ENCODE measurements at places on chromosomes 16 and 17.

DNA sequence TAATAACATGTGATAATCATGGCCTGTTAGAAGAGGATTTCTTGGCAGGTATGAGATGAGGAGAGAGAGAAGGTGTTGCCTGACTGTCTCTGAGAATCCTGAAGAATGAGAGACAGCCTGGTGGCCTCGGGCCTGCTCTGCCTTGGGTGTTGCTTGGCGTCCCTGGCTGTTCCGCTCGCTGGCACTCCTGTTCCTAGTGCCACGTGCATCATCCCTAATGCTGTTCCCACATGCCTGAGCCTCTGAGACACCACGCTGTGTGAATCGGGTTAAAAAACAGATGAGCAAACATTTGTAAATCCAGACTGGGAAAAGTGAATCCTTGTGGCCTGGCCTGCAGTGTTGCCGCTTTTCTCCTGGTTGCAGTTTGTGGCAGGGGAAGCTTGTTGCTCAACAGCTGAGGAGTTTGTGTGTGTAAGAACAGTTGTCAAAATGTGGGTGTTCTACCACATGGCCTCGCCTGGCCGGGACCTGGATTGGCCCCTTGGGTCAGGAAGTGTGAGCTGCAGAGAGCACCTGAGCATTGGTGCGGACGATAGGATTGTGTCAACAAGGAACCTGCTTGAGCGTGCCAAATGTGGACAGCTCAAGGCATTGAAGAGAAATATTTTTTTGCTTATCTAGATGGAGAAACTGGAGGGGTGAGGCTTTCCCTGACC is 22.0 kb downstream of the UBN1 start:
- no peak for DNase-seq

DNA sequence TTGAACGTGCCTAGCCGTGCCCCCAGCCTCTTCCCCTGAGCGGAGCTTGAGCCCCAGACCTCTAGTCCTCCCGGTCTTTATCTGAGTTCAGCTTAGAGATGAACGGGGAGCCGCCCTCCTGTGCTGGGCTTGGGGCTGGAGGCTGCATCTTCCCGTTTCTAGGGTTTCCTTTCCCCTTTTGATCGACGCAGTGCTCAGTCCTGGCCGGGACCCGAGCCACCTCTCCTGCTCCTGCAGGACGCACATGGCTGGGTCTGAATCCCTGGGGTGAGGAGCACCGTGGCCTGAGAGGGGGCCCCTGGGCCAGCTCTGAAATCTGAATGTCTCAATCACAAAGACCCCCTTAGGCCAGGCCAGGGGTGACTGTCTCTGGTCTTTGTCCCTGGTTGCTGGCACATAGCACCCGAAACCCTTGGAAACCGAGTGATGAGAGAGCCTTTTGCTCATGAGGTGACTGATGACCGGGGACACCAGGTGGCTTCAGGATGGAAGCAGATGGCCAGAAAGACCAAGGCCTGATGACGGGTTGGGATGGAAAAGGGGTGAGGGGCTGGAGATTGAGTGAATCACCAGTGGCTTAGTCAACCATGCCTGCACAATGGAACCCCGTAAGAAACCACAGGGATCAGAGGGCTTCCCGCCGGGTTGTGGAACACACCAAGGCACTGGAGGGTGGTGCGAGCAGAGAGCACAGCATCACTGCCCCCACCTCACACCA is 724 bp downstream of the GAA start:
- peak; percentile 48 for DNase-seq

GRCh38 chr16:85835956-85836705 is 36.6 kb downstream of the COX4I1 start:
- DNase-seq: no peak

DNA sequence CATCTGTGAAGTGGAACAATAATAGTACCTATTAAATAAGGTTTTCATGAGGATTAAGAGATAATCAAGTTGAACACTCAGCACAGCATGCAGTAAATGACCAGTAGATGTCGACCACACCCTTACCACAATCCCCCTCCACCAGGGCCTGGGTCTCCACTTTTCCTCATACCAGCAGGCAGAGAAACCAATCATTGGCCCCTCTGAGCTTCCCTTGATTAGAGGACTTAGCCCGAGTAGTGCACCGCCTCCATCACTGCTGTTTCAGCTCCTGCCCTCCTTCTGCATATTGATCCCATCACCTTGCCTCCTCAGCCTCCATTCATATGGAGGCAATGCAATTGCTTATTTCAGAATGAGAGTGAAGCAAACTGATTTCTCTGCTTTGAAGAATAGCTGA is 96.5 kb upstream of the CDH11 start:
- DNase-seq: no peak

GRCh38 chr17:50267074-50267841 is 7.0 kb upstream of the TMEM92 start:
- DNase-seq: no peak

DNA sequence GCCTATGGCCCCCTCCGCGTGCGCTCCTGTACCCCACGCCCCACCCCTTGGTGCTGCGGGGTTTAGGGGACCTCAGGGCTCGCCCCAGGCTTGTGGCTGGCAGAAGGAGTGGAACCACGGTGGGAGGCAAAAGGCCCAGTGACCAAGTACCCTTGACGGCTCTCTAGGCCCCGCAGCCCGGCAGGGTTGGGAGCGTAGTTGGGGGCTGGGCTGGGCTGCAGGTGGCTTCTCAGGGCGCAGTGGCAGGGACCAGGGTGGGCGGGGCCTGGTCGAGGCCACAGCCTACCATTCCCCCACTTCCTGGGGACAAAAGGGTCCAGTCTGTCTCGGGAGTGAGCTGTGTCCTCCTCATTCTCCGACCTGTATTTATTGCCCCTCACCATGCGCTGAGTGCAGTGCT is 124.9 kb downstream of the RBFOX3 start:
- no peak for DNase-seq

- no peak for DNase-seq
These were observed 11.7 kb upstream of the SLC38A8 start for GRCh38 chr16:84054271-84054670.

DNA sequence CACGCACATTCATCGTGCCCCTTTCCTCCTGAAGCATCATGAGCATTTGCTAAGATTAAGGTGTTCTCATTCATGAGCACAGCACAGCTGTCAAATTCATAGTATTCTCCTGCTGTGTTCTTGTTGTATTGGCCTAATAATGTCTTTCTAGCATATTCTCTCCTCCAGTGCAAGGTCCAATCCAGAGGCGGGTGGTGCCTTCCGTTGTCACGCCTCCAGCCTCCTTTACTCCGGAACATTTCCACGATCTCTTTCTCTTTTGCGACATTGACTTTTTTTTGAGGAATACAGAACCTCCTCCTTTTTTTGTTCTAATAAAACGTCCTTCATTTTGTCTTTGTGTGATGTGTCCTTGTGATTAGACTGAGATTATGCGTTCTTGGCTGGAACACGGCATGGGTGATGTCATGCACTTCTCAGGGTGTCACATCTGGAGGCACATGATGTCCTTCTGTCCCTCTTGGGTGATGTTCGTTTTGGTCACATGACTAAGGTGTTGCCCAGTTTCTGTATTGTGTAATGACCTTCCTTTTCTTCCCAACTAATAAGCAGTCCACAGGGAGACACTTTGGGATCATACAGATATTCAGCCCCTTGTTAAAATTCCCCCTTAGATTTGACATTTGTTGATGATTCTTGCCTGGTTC is 66.3 kb downstream of the CLEC16A start:
- no peak for DNase-seq

GRCh38 chr16:89146211-89147005 is 25.1 kb upstream of the CDH15 start:
- no peak for DNase-seq

DNA sequence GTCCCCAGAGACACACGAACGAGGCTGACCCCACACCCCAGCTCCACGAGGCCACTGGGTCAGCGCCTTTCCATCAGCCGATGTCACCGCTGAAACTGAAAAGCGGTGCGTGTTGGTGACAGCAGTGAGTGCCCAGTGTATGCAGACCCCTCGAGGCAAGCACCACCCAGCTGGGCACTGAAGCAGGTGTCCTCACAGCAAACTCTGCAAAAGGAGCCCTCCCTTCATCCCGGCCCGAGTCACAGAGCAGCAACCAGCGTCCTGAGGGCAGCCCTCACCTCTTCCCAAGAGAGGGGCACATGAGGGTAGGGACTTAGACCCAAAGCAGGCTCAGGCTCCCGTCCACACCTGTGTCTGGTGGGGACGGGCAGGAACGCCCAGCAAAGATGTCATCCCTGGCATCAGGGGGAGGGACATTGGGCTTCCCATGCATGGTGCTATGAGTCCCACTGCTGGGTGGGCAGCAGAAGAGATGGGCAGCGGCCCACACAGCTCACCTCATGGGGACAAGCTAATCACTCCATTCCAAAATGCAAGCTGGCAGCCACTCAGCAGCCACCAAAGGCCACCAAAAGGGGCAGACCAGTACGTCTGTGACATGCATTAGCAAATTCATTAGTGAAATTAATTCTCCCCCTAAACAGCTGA is 49.2 kb downstream of the RBFOX3 start:
- DNase-seq: no peak

DNA sequence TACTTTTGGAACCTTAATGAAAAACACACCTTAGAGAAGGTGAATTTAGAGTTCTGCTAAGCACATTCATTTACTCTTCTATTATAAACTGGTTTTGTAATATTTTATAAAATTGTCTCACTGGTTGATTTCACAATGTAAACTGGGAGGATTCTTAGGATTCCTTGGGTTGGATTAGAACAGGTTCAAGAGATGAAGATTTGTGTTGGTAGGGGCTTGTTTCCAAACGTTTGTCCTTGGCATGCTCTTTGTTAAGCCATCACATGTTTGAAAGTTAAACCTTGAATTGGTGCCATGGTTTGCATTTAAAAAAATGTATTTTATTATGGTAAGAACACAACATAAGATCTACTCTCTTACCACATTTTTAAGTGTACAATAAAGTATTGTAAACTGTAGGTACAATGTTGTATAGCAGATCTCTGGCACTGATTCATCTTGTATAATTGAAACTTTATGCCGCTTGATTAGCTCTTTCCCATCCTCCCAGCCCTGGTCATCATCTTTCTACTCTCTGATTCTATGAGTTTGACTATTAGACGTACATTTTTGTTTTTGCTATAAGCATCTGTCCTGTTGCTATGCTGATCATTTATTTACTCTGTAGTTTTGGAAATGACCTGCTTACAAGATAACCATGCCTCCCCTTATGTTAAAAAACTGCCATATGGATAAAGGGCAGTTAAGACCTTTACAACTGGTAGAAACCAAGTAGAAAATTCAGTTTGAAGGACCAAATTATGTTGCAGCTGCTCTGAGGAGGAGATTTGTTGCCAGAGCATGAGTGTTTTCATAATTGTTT is 9.6 kb downstream of the FTO start:
- no peak for DNase-seq

- DNase-seq: no peak
These were observed 7.1 kb upstream of the CYTH1 start for GRCh38 chr17:78789149-78789662.

GRCh38 chr16:47626246-47626645 is 165.1 kb downstream of the PHKB start:
- no peak for DNase-seq

- DNase-seq: no peak
These were observed 10.4 kb downstream of the ABR start for GRCh38 chr17:1169221-1169928.

Measured in OCI-LY7 (cell line).